Stimulated activated CD8-positive, alpha-beta memory T cell treated with anti-CD3 and anti-CD28 coated beads, Interleukin-15, amount 100 ng/mL, for 4 hours (primary cell): ENCODE measurements at places on chromosomes 3 and 15.

DNA sequence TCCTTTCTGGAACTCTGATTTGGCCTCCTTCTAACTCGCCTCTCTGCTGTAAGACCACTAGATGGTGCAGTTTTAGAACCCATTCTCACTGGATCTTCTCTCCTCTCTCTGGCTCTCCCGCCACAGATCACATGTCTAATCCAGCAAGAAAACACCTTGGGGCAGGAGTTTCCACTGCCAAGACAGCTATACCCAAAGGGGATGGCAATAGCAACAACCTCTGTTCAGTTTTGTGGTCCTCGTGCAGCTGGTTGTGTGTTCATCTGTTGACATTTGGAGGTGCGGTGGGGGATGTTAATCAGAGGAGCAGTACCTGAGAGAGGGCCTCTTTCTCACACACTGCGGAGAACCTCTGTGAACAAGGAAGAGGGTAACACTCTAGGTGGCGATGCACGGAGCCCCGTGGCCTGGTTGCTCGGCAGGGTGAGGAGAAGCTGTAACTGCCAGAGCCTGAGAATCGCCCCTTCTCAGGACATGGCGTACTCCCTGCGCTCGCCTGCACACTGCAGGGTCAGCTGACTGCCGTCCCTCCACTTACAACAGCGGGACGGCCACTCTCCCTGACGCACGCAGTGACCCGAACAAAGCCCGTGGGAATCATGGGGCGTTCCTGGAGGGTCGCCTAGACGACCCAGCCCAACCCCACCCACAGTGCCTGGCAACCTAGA, at the start of gene TEX55:
Gene TEX55, plus strand, starts transcription at position 666 of the 668 bp plus-strand sequence. CDS start 25 bp downstream, outside the sequence.
- DNase-seq = no peak

- DNase-seq = no peak
Observed at GRCh38 chr3:27511724-27512422, 27.7 kb upstream of the SLC4A7 start.

DNA sequence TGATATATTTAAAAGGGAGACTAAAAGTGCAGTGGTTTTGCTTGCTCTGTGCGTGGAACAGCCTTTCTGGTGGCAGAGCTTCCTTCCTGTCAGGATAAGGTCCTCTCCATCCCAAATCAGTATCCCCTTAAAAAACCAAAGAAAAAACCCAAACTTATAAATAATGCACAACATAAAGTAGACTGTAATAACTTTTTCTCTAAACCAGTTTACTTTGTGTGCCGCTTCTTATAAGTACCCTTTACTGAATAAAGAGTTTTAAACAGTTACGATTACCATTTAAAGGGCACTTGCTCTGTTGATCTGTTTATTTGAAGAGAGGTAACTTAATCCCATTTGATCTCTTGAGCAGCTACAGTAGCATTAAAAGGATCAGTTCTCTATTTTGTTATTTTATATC, 2.5 kb downstream of the PIK3CA start:
- no peak for DNase-seq

GRCh38 chr3:40653001-40653400, 128.2 kb downstream of the ZNF621 start:
- no peak for DNase-seq

DNA sequence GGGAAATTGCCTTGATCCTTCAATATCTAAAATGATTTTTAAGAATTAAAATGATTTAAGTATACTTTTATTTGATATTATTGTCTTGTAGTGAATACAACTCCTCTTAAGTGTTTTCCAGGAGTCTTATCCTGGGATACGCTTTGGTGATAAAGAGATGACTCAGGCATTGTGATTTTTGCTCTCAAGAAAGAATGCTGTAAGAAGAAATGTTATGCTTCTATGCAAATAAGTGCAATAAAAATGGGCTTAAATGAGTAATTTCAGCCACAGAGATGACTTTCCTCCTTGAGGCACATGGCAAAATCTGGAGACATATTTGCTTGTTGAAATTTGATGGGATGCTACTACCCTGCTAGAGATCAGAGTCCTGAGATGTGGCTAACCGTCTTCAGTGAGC, 358.6 kb upstream of the BCHE start:
- no peak for DNase-seq

DNA sequence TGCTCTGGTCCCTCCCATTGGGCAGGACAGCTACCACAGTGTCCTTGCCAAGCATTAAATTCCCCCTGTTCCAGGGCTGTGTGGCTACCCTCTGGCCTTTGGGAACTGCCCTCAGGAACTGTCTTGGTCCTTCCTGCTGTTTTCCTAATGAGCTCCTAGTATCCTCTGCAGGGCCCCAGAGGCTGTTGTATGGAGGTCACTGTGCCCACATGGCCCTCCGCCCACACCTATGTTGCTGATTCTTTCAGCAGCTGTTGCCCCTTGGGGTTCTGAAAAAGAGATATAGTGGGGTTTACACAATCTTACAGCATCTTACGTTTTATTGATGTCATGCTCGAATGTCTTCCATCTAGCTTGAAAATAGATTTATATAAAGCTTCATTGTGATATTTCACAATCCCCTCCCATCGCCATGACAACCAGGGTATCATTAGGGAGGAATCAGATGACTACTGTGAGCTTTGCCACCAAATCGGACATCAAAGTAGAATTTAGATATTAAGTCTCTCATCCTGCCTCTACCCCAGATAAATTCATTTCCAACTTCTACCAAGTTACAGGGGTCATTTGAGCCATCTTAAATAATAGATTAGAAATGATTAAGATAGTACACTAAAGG, 97.1 kb upstream of the NR2E3 start:
- no peak for DNase-seq

GRCh38 chr3:26406636-26407035, 215.9 kb upstream of the LRRC3B start:
- no peak for DNase-seq

DNA sequence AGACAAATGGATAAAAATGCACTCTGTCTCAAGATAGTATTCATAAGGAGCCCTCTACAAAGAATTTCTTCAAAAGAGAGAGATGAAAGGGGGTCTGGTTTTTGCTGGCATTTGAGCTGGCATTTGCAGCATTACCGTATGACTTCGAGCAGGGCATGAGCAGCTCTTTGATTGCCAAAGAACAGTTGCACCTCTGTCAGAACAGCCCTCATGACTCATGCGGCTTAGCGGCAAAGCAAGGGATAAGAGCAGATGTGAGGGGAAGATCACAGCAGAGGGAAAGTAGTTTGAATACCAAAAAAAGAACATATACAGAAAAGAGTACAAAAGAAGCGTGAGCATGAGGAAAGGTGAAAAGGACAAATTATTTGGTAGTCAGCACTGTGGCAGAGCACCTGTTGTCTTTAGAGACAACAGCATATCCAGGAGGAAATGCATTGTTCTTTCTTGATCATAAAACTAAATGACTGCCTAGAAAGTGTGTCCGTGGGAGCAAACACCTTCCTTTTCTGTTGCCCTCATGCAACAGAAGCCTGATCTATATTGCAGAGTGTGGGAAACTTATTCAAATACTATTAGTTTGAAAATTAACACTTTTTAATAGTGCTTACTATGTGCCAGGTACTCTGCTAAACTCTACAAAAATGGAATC, 80.5 kb upstream of the SLC24A5 start:
- DNase-seq = no peak

DNA sequence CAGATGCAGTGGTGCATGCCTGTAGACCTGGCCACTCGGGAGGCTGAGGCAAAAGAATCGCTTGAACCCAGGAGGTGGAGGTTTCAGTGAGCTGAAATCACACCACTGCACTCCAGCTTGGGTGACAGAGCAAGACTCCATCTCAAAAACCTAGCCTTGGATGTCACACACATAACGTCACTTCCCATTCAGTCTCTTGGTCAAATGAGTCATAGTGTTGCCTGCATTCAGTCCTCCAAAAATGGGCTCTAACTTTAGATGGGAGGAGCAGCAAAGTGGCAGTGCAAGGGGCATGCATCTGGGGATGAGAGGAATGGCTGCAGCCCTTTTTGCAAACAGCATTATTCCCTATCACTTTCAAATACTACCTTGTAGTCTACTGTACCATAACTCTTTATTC, 62.9 kb upstream of the AGBL1 start:
- DNase-seq = no peak

DNA sequence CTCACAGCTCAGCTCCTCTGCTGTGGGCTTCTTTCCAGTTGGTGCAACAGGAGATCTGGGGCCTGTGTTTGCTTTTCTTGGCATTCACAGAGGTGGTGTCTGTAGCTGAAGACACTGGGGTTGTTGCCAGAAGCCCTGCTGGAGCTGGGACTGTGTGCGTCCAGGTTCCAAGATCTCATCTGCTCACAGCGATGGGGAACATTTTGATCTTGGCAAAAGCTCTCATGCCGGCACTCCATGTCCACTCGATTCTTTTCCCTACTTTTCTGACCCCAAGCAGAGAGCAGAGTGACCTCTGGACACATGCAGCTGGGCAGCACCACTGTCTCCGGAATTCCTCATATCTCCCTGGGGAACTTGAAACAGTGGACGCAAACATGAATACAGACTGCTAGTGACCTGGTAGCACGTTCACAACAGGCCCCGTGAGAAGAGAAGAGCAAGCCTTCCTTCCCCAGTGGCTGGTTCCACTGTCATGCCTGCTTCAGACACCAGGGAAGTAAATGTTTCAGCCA, 36.1 kb upstream of the MECOM start:
- DNase-seq = no peak

DNA sequence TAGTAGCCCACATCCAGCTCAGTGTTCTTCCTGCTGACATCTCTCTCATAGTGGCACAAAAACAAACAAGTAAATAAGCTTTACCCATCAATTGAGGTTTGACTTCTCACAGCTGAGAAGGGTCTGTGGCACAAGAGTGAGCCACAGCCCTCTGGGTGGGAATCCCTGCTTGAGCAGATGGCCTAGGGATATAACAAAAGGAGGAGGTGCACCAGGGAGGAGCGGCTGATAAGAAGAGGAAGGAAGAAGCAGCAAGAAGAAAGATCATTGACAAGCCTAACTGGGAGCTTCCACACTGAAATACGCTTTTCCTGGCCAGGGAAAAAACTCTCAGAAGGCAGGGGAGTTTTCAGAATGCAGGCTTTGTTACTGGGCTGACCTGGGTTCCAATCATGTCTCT, 279.8 kb downstream of the UACA start:
- no peak for DNase-seq

DNA sequence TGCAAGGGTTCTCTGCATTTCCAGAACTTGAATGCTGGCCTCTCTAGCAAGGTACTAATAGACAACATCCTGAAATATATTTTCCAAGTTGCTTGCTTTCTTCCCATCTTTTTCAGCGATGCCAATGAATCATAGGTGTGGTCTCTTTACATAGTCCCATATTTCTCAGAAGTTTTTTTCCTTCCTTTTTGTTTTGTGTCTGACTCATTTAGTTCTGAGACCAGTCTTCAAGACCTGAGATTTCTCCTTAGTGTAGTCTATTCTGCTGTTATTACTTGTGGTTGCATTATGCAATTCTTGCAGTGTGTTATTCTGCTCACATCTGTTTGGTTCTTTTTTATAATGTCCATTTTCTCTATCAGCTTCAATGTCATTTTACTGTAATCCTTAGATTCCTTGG, 1265.0 kb upstream of the ALCAM start:
- DNase-seq = no peak

DNA sequence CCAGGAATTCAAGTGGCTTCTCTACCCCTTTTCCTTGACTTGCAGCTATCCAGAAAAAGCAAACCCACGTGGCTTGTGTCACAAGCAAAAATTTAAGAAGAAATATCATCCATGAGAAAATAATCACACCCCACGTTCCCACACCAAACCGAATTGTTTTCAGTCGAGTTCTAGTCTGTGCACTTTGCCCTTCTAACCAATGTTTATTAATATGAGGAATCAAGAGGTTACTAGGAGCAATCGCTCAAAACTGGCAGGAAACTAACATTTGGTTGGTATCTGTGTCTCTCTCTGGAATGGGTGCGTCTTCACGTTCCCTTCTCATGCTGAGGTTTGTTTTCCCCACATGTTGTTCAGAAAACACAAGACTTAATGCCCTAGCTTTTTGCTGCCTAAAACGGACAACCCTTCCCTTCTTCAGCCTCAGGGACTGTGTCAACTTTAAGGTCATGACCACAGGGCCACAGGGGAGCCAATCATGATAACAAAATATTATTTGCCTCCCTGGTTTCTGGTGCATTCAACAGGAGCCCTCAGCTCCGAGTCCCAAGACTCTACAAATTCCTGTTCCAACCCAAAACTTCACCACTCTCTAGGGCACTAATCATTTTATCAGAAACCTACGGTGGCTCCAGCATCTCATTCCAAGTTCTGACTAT, 41.4 kb upstream of the LMCD1 start:
- no peak for DNase-seq

DNA sequence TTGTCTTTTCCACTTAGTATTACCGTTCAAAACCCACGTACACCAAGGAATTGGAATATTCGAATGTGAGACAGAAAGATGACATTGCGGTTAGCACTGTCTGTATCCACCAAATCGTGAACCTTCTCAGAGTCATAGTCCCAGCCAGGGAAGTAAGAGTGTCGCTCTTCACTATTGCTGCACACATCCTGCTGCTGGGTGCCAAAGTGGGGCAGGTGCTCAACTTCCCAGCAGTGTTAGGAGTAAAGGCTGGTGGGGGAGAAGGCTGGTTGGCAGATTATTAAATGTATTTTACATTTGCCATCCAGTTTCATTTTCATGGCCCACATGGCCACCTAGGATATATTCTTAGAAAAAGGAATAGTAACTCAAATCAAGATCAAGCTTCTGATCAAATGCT, 65.1 kb downstream of the PTPRG start:
- DNase-seq = no peak

DNA sequence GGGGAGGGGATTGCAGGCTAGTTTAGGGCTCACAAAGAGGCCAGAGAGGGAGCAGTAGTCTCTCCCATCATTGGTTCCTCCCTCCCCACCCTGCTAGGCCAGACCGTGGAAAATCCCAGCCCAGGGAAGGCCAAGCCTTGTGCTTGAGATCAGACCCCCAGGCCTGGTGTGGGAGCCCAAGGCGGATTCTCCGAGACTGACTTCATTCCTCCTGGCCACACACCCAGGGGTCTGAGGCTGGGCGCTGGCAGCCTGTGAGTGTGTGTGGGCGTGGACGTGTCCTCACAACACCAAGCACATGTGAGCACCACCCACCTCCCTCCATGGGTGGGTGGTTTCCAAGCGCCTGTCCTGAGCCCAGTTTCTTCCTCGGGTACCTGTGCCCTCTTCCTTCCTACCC, 4.1 kb downstream of the LOXL1 start:
- DNase-seq = no peak

GRCh38 chr3:15120986-15121385, 22.0 kb upstream of the RBSN start:
- DNase-seq = no peak

- no peak for DNase-seq
Observed at GRCh38 chr15:74461847-74462511, 1.0 kb upstream of the UBL7 start.
